ENCODE measurements at places on chromosomes 6 and 20.

GRCh38 chr6:159695984-159696383, 2.9 kb upstream of the SOD2 start:
- no peak for DNase-seq

GRCh38 chr6:152502421-152503188, 134.6 kb downstream of the SYNE1 start:
- DNase-seq = no peak

DNA sequence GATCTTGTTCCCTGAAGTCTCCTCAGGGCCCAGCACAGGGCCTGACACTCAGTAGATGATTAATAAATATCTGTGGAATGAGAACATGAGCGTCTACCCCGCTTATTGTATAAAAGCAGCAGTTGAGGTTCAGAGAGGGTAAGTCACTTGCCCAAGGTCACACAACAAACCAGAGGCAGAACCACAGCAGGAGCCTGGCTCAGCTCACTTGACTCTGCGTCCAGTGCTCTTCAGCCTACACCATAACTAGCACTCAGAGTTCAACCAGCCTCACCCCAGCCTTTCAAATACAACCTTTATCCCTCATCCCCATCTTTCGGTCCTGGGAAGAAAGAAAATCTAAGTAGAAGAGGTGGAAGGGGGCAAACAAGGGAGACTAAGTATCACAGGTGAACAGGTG, 24.9 kb upstream of the NOL4L start:
- no peak for DNase-seq

GRCh38 chr6:25542984-25543910, 108.8 kb upstream of the SCGN start:
- no peak for DNase-seq

DNA sequence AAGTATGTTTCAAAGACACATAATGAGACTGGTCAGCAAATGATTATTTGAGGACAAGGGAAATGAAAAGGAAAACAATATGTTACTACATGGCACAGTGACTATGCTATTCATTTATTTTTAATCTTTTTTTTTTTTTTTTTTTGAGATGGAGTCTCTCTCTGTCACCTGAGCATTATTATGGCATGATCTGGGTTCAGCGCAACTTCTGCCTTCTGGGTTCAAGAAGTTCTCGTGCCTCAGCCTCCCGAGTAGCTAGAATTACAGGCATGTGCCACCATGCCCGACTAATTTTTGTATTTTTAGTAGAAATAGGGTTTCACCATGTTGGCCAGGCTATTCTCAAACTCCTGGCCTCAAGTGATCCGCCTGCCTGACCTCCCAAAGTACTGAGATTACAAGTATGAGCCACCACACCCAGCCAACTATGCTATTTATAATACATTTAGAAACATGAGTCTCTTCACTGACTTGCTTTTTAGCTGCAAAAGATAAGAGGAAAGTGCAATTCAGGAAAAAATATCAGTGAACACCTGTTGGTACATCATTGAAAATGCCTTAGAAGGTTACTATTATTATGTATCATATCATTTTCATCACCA, 3.4 kb downstream of the CALHM4 start:
- DNase-seq = no peak

DNA sequence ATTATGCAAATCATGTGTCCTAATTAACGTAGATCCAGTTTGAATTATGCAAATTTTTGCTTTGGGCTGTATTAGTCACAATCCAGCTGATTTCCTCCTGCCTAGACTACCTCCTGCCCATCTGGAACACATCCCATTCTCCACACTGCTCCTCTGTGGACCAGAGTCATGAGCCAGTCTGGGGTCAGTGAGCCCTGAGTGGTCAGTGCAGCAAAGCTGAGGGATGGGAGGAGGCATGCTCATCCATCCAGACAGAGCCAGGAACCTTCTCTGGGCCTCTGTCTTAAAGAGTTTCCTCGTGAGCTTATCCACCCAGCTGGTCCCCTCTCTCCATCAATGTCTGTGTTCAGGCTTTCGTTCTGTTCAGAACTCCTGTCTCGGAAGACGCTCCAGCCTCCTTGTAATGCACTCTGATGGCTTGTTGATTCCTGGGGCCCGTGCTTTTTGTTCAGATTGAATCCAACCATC, 747.8 kb downstream of the PTPRT start:
- no peak for DNase-seq
